Activated CD4-positive, alpha-beta T cell treated with anti-CD3 and anti-CD28 coated beads, Interleukin-2, amount 50 U/mL, for 16 hours (primary cell): ENCODE measurements at places on chromosomes 2 and 18.

- DNase-seq, result no peak
Measured at GRCh38 chr2:62343206-62343605, 147.3 kb downstream of the B3GNT2 start.

DNA sequence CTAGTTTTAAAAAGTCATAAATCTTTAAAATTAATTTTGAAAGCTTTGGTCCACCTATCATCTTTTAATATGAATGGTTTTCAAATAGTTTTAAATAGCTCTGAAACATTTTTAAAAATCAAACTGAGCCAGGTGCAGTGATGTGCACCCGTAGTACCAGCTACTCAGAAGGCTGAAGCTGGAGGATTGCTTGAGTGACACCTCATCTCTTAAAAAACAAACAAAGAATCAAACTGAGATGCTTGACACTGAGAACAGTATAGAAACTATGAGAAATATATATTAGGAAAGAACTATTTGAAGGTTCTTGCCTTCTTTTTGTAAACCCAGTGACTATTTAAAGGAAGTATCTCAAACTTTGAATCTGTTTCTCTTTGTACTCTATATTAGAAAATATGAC, 67.4 kb downstream of the BARD1 start:
- DNase-seq, result no peak

GRCh38 chr2:178892751-178893625, 85.8 kb upstream of the TTN start:
- no peak for DNase-seq

- no peak for DNase-seq
Measured at GRCh38 chr2:10446631-10447030, 1.5 kb downstream of the ODC1 start.

- DNase-seq, result peak; percentile 26
Measured at GRCh38 chr2:39094717-39095363, 26.0 kb downstream of the SOS1 start.

GRCh38 chr2:231347081-231347480, 48.4 kb upstream of the B3GNT7 start:
- DNase-seq, result no peak

DNA sequence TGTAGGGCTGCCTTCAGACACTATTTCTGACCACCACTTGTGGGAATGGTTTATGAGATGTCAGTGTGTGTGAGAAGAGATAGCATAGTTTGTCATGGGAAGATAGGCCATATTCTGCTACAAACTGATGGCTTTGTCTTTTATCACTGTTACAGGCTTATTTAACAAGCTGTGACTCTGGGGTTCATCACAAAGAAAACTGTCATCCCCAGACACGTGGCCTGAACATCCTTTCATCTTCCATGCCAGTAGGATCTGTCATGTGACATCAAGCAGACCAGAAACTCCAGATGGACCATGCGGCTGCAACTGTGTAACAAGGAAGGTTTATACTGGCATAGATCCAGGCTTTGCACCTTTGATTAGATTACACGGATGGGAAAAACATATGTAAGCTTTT, 128.6 kb upstream of the KCNH7 start:
- no peak for DNase-seq

- DNase-seq, result no peak
Measured at GRCh38 chr2:125160947-125161346, 1135.9 kb downstream of the CNTNAP5 start.

- no peak for DNase-seq
Measured at GRCh38 chr2:156189143-156189542, 143.4 kb downstream of the NR4A2 start.

DNA sequence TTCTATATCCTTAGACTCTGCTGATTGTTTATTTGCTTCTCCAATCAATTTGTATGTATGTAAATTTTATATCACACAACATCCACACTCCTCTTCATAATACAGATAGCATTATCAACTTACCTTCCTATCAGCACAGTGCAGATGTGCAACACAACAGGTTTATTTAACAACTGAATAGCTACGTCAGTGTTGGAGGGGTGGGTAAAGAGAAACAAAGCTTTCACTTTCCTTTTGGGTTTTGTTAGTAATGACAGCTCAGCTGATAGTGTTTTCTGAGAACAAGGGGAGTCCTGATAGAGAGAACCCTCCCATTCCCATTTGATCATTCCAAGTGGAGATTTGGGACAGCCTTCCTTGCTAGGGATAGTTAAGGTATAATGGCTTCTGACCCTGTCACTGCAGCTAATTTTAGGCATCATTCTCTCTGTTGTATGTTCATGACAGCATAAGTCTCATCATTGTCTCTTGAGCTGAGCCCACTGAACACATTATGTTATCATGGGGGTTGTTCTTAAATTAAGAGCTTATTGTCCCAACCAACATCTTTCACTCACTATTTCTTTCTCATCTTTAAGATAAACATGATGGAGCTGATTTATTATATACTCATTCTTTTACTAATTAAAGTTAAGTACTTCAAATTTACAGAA, 227.7 kb downstream of the GPD2 start:
- DNase-seq, result no peak

DNA sequence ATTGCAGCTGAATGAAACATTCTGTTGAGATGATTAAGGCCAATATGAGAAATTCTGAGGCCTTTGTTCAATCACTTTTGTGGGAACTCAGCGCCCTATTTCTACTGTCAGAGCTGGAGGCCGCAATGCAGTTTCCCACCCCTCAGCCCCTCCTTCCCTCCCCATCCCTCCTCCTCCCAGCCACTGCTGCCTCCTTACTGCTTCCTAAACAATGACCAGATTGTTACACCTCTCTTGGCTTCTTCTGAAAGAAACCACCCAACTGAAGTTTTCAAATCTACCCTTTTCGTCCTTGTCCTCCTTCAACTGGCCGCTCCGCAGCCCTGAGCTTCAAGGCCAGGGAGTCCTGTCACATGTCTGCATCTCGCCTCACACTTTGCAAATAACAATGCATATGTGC, 36.7 kb upstream of the MAPK4 start:
- DNase-seq, result no peak

GRCh38 chr2:157413326-157414035, 30.4 kb downstream of the CYTIP start:
- DNase-seq, result peak; percentile 81

- DNase-seq, result no peak
Measured at GRCh38 chr18:49344096-49344495, 116.3 kb downstream of the DYM start.
